ENCODE measurements at places on chromosomes 7 and 10.

DNA sequence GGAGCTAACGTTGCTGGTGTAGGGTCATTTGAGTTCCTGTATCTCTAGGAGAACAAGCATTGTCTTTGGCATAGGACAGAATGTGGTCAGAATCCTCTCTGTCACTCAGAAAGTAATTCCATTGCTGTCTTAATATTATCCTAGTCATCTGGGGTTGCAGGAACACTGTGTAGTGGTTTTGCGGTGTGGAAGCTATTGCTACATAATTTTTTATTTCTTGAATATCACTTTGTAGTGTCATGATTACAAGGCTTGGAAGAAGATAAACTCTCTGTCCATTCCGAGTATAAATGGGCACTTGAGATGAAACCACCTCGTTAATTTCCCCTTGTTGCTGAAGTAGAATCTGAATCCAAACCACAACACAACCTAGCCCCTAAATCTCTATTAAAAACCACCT lies 919.2 kb downstream of the LRMDA start:
- DNase-seq = no peak

- no peak for DNase-seq
Observed at GRCh38 chr7:14899030-14899429, 3.5 kb downstream of the DGKB start.

DNA sequence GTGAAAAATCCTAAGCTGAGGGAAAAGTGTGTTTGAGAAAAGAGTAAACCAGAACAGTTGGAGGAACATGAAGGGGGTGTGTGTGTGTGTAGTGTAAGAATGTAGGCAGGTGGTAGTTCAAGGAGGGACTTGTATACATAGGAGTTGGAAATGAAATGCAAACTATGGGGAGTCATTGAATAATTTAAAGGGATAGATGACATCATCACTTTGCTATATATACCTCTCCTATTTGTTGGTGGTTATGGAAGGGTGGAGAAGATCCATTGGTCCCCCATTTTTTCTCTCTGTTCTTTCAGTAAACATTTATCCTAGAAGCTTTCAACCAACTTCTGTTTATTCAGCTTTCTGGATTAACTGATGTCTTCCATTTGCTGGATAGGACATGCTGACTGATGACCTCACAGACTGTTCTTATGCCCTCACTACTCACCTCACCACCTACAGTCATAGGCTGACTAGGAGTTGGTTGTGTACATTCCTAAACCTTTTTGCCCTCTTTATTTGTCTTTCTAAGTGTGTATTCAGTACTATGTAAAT lies 20.8 kb downstream of the PPP1R9A start:
- no peak for DNase-seq

DNA sequence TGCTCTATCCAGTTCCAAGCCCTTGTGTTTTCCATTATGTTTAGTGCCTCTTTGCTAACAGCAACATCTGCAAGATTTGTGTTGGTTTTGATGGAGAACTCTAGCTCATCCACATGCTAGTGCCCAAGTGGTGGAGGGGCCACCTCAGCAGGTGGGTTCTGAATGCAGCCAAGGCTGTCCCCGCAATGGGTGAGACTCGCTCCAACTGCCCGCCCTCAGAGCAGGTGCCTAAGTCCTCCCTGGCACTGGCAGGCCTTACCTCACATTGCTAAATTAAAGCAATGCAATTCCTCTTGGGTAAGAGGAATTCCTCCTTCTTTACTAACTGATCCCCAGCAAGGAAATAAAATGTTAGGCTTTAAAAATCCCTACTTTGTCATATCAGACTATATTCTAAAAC lies 146.8 kb downstream of the ADCY1 start:
- no peak for DNase-seq

- DNase-seq = no peak
Observed at GRCh38 chr7:14380881-14381280, 391.4 kb upstream of the ETV1 start.

DNA sequence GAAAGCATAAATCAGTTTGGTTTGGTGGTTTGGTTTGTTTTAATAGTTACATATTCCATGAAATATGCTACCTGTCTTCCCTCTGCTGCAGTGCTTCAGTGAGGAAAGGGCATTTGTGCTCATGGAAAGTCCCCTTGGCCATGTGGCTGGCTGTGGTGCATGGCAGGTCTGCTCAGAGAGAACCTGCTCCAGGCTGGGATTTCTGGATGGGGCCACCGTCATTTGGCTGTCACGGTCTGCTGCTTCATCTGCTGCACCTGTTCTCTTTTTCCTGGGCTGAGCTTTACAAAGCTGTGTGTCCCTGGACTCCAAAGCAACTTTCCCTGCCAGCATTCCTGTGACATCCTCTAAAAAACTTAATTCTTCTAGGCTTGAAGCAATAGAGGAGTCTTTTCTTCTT lies 8.9 kb downstream of the CDK14 start:
- no peak for DNase-seq

- no peak for DNase-seq
Observed at GRCh38 chr10:123860209-123860608, 31.4 kb downstream of the CPXM2 start.

DNA sequence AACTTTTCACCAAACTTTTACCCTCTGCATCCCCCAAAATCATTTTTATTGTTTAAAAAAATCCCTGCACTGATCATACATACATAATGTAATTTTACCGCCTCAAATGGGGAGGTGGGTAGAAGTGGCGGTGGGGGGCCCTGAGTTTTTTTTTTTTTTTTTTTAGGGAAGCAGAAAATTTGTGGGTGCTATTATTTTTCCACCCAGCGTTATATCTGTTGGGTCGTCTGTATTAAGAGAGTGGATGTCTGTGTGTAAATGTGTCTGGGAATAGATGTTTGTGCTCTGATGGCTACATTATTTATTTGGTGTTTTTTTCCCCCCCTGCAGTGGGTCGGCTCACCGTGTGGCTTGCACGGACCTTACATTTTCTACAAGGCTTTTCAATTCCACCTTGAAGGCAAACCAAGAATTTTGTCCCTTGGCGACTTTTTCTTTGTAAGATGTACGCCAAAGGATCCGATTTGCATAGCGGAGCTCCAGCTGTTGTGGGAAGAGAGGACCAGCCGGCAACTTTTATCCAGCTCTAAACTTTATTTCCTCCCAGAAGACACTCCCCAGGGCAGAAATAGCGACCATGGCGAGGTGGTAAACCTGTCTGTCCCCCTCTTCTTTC lies 438 bp downstream of the ARID5B start:
- DNase-seq = no peak

DNA sequence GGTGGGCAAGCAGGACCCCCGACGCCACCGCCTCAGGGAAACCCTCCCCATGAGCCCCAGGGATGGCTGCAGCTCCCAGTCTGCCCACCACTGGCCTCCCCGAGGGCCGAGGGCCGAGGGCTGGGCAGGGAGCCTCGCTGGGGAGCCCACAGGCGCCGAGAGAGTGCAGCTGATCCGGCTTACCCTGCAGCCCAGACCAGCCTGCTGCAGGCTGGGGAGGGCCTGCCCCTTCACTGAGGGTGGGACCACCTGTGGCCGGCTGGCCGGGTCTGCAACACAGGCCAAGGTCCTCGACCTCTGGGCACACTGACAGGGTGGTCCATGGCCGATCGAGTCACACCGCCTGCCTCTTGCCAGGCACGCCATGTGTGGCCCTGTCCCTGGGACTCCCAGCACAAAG lies 27.3 kb upstream of the ADGRA1 start:
- DNase-seq = no peak

GRCh38 chr10:11489591-11489990 lies 121.9 kb downstream of the USP6NL start:
- no peak for DNase-seq

- no peak for DNase-seq
Observed at GRCh38 chr7:135853499-135853898, 104.9 kb upstream of the FAM180A start.

DNA sequence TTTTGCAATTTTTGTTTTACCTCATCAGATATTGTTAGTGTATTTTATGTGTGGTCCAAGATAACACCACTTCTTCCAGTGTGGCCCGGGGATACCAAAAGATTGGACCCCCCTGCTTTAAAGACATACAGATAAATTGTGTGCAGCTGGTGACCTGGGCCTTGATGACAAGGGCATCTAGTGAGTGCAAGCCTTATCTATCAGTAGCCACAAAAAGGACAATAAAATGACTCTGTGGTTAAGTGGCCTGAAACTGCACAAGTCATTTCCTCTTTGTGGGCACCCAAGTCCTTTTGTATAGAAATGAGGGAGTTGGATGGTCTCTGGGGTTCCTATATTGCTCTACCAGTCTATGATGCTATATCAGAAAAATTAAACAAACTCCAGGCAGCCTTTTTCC lies 98.1 kb downstream of the PARD3 start:
- no peak for DNase-seq

GRCh38 chr10:96488161-96488935 lies 25.4 kb downstream of the TLL2 start:
- no peak for DNase-seq

GRCh38 chr10:31693491-31693890 lies 235.1 kb downstream of the ARHGAP12 start:
- DNase-seq = no peak

DNA sequence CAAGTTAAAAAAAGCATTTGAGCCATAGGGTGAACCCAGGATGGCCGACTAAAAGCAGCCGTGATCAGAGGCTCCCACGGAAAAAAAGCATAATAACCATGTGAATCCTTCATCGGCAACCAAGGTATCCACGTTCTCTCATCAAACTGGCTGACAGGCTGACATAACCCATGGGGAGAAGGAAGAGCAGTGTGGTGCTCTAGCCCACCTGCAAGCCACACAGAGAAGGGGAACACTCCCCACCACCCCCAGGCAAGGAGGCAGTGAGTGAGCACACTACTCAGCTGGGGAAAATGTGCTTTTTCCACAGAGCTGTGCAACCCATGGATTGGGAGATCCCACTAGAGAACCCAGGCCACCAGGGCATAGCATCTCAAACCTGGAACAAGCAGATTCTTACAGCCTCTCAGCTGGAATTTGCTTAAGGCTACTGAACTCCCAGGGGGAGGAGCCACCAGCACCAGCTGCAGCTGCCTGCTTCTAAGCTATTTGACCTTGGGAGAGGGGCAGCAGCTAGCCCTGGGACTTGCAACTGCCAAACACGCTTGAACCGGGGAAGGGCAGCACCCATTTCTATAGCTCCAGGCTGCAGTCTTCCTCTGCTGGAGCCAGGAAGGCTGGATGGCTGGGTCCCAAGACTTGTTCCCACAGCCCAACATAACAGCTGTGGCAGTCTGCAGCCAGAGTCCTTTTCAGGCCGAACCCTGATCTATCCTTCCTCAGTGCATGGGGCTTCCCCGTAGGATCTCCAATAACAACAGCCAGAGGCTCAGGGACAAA lies 178.2 kb upstream of the NRG3 start:
- DNase-seq = no peak

DNA sequence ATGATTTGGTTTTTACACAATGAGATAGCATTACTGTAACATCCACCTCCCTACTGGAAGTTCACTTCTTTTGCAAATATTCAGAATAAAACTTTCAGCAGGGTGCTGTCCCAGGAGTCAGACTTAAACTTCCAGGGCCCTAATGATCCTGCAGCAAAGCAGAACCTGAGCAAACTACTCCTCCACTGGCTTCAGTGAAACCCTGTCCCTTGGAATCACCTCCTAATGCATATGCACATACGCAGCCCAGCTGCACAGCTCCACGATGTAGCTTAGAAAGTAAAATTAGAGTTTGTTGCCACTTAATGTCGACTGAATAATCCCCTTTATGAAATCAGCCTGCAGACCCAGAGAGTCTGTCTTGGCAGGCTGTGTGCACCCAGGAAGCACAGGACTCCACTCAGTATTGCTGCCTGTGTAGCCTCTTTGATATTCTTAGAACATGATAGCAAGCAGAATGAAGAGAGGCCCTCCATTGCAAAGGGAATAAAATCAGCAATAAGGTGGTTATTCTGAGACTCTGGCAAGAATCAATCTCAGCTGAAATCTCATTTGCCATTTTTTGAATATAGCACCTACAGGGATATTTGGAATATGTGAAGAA lies 1.6 kb downstream of the NPSR1 start:
- no peak for DNase-seq

GRCh38 chr7:26989897-26990670 lies 105.7 kb downstream of the HOXA1 start:
- DNase-seq = no peak

DNA sequence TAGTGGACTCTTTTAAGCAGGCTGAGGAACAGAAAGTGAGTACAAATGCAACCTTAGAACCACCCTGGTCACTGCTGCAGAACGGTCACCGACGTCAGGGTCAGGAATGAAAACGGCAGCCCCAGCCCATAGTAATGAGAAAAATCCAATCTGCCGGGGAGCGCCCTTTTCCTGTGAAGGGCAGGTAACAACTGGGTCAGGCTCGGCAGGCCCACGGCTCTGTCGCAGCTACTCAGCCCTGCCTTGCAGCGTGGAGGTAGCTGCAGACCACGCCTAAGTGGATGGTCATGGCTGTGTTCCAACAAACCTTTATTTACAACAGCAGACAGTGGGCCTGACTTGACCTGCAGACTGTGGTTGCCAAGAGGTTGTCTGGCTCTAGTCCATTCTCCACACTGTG lies 563.2 kb downstream of the DNAJB6 start:
- no peak for DNase-seq

GRCh38 chr10:129921065-129921670 lies 42.9 kb downstream of the EBF3 start:
- no peak for DNase-seq

GRCh38 chr7:26378016-26378415 lies 86.4 kb downstream of the SNX10 start:
- DNase-seq = no peak

DNA sequence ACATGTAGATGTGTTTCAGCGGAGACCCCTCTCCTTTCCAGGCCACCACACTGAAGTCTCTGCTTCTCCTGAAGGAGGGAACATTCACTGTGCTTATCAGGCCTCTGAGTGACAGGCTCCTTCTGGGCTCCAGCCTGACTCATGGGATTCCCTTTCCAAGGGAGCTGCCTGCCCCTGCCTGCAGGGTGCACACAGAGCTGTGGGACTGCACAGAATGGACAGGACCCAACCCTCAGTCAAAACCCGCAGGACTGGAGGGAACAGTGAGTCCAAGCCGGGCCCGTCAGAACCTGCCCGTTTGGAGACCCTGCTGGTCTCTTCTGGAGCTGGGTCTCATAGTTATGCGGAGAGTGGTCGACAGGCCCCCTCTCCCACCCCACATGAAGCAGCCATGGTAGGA lies 32.6 kb downstream of the PLAC9 start:
- no peak for DNase-seq

- no peak for DNase-seq
Observed at GRCh38 chr10:133173860-133174640, 14.0 kb downstream of the KNDC1 start.

DNA sequence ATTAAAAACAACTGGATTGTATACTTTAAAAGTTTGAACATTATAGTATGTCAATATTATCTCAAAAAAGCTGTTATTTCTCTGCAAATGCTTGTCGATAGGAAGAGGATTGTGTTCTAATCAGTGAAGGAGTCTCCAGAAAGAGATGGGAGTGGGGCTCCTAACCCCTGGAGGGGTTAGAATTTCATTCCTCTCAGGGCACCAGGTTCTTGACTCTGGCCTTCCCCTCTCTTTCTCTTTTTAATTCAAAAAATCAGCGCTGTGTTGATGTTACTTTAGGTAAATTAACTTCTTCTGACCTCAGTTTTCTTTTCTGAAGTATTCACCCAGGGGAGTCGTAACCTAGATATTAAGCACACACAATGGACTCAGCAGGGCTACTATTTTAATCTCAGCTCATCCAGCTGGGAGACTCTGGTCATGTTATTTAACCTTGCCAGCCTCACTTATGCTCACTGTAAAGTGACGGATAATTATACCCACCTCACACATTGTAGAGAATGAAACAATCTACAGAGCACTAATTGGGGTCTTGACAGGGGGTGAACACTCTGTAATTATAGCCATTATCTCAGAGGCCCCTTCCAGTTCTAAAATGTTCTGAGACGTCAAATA lies 59.4 kb downstream of the GCC1 start:
- DNase-seq = peak; percentile 15

- no peak for DNase-seq
Observed at GRCh38 chr10:30873411-30873810, 158.3 kb downstream of the ZNF438 start.
